ENCODE measurements at places on chromosomes 1 and 21.

GRCh38 chr1:183070234-183070922 lies 47.2 kb downstream of the LAMC1 start:
- no peak for DNase-seq

GRCh38 chr1:27592931-27593677 lies 10.8 kb downstream of the AHDC1 start:
- no peak for DNase-seq

GRCh38 chr1:58011978-58012377 lies 534.5 kb downstream of the OMA1 start:
- no peak for DNase-seq

DNA sequence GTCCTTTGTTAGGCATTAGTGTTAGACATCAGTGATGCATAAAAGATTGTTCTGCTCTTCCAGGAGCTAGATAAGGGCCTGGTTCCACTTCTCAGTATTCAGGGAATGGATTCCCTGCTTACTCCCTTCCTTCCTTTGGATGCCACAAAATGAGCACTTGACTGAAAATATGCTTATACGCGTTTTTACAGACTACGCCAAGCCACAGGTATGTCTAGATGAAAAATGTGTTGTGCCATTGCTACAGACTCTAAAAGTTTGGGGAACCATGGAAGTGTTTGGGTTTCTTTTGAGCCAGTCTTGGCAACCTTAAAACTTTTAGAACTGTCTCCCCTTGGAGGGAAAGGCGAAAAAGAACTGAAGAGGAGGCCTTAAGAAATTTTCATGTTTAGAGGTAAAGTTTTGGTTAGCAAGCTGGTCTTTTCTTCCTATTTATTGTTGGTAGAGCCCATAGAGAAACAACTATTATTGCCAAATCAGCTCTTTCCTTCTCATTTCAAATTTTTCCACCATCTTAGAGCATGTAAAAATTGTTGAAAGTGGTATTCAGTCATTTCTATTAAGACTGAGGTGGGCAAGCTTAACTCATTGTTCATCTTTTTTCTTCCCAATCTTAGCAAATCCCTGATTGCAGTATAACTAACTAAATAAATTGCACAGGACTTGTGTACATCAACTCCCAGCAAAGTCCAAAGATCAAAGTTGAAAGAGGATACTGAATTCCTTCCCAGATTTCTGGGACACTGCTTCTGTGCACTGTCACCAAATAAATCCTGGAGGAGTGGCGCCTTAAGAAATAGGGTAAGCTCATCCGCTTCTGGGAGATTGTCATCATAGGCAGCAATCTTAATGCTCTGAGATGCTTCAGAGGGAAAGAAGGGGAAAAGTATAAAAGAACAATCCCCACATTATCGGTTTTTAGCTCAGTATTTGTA lies 18.9 kb downstream of the FGGY start:
- no peak for DNase-seq

- no peak for DNase-seq
Observed at GRCh38 chr1:53552146-53552861, 93.1 kb downstream of the DMRTB1 start.

DNA sequence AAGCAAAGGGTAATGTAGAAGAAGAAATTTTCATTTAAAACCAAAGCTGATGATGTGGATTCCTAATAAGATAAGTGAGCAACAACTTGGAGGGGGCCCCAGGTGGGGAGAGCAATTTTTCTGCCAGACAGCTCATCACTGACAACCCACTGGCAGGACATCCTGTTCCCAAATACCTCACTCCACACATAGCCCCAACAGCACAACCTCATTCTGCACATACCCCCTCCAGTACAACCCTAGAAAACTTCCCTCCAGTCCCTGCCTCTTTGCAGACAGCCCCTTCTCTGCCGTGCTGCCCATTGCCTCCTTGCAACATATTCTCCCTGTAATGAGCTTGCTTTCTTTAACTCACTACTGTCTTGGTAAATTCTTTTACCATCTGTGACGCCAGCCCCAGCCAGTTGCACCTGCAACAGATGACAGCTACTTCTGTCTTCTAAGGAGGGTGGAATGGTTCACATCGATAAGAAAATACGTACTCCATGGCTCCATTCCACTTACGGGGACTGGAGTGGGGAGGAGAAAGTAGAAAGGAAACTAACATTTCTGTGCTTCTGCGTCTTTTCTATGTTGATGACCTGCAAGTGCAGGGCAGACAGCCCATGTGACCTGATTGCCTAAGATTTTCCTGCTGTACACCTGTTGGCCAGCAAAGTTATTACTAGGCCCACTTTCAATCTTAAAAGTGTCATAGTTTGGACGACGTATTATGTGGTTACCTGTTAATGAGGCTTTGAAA lies 14.7 kb downstream of the RHEX start:
- no peak for DNase-seq

GRCh38 chr1:28067523-28068090 lies 20.8 kb downstream of the EYA3 start:
- DNase-seq, result no peak
